ENCODE measurements at places on chromosomes 1 and 21. TPM values are rescaled to one million over a fixed set of nuclear protein-coding genes. Genes with fewer than 3 reads are reported as not detected.

CLCNKB gene
- 1.4 TPM for total RNA-seq

MAEL gene
- not detected for total RNA-seq

DMRTA2 gene
- total RNA-seq = not detected

TIE1 gene
- total RNA-seq = 2.2 TPM

AADACL4 gene
- total RNA-seq = not detected

RXFP4 gene
- not detected for total RNA-seq

SPRR2G gene
- not detected for total RNA-seq

GBP3 gene
- total RNA-seq = not detected

EFHD2 gene
- 25.1 TPM for total RNA-seq

PRAMEF8 gene
- not detected for total RNA-seq

FMOD gene
- 0.32 TPM for total RNA-seq

F13B gene
- not detected for total RNA-seq

LAX1 gene
- total RNA-seq = 0.11 TPM

PDZK1IP1 gene
- total RNA-seq = not detected

TSPAN1 gene
- not detected for total RNA-seq

TMPRSS15 gene
- not detected for total RNA-seq

MASP2 gene
- 0.90 TPM for total RNA-seq

NCDN gene
- 36.5 TPM for total RNA-seq

DNA sequence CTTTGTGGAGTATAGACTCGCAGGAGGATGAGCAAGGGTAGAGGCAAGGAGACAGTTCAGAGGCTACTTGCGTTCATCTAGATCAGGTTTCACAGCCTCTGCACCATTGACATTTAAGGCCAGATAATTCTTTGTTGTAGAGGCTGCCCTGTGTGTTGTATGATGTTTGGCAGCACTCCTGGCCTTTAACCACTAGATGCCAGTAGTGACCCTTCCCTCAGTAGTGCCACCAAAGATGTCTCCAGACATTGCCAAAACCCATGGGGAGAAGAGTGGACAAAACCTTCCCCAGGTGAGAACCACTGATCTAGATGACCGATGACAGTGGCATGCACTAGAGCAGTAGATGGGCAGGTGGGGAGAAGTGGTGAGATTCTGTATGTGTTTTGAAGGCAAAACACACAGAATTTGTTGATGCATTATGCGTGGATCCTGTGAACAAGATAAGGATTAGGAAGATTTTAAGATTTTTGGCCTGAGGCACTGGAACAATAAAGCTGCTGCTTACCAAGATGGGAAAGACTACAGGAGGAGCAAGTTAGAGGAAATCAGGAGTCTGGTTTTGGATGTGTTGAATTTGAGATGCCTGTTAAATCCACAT lies 9.9 kb upstream of the COG2 start:
- no peak for DNase-seq

- DNase-seq = no peak
Measured at GRCh38 chr21:43717967-43718871, 710 bp upstream of the PDXK start.

DNA sequence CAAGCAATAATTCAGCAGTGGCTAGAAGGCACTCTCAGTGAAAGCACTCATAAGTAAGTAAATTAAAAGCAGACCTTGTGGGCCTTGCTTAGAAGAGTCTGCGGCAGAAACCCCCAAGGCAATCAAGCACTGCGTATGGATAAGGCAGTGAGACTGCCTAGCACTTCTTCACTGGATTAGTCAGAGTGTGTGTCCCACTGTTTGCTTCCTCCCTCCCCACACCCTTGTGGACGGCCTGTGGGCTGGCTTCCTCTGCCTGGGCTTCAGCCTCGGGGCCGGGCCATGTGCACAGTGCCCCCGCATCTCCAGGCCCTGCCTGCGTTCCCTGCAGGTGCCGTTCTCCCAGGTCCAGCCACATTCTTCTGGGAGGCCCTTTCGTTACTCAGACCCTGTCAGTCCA lies 23.8 kb downstream of the AGT start:
- no peak for DNase-seq

GRCh38 chr1:153663211-153663610 lies 4.7 kb downstream of the SNAPIN start:
- no peak for DNase-seq

GRCh38 chr1:155969377-155969791 lies 9.0 kb downstream of the ARHGEF2 start:
- no peak for DNase-seq

DNA sequence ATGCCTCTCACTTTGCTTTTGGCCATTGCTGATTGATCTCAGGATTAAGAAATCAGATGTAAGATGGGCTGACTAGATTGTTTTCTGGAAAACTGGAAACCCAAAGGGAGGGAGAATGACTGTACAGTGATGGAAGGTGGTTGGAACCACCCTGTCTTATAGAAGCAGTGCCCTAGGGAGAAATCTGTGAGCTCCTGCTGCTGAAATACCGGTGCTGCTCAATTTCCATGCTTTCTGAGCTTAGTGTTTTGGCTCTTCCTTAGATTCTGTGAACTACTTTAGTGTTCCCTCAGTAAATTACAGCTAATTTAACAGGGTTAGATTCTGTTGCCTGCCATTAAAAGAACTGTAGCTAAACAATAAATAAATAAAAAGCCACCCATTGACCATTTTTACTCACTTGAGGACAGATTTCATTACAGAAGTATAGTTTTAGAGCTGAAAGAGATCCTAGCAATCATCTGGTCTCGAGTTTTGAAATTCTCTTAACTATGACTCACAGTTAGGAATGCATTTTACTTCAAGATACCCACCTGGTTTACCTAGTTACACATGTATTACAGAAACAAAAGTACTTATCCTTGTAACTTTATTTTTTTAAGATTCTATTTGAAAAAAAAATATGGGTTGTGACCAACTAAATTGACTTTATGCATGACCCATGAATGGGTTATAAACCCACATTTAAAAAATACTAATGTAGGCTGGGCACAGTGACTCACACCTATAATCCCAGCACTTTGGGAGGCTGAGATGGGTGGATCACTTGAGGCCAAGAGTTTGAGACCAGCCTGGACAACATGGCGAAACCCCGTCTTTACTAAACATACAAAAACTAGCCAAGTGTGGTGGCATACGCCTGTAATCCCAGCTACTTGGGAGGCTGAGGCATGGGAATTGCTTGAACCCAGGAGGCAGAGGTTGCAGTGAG lies 33.2 kb downstream of the CAMSAP2 start:
- no peak for DNase-seq

- no peak for DNase-seq
Measured at GRCh38 chr1:237795558-237795957, 95.2 kb downstream of the ZP4 start.

DNA sequence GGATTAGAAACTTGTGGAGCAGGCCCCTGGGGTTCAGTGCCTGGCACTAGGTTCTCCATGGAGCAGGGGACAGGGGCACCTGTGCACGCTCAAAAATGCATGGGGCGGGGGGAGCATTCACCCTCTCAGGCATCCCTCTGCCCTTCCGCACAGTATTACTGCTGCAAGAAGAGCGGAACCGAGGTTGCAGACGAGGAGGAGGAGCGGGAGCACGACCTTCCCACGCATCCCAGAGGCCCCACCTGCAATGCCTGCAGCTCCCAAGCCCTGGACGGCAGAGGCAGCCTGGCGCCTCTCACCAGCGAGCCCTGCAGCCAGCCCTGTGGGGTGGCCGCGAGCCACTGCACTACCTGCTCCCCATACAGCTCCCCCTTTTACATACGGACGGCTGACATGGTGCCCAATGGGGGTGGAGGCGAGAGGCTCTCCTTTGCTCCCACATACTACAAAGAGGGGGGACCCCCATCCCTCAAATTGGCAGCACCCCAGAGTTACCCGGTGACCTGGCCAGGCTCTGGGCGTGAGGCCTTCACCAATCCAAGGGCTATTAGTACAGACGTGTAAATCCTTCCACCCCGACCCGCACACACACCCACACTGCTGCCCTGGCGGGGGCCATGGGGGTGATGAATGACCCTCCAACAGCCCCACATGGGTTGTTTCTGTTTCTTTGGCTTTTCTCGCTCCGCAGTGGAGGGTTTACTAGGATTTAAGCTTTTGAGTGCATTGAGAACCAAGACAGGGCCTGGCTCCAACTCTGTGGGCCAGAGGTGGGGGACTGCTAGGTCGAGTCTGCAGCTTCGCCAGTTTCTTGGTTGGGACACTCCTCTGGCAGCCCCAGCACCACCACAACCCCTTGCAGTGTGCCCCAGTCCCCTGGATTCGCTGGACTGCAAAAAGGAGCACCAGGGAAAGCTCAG lies 63.7 kb downstream of the TOR1AIP2 start:
- no peak for DNase-seq

GRCh38 chr1:8027748-8028570 lies 1.9 kb upstream of the ERRFI1 start:
- no peak for DNase-seq

GRCh38 chr21:33684923-33685560 lies 42.7 kb downstream of the ITSN1 start:
- no peak for DNase-seq

DNA sequence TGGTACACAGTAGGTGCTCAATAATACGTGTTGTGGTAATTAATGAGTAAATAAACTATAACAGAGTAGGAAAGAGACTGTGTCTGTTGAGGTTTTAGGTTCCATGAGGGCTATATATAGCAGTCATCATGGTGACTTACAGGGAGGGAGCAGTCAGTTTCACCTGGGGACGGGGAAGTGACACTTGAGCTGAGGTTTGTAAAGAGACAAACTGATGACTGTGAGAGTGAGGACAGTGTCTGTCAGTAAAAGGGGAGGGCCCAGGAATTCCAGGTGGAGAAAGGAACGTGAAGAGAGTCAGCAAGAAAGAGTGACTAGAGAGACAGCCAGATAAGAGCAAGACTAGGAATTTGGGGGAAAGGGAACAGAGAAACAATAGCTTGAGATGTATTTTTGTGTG lies 30.2 kb downstream of the ABCA4 start:
- no peak for DNase-seq

GRCh38 chr1:96587222-96587621 lies 134.4 kb upstream of the PTBP2 start:
- DNase-seq = no peak

- DNase-seq = no peak
Measured at GRCh38 chr1:153397924-153398651, 7.2 kb upstream of the S100A8 start.

GRCh38 chr1:83976920-83977319 lies 22.0 kb downstream of the TTLL7 start:
- no peak for DNase-seq

- DNase-seq = peak; percentile 22
Measured at GRCh38 chr21:45562402-45562801, 20.2 kb upstream of the SLC19A1 start.

DNA sequence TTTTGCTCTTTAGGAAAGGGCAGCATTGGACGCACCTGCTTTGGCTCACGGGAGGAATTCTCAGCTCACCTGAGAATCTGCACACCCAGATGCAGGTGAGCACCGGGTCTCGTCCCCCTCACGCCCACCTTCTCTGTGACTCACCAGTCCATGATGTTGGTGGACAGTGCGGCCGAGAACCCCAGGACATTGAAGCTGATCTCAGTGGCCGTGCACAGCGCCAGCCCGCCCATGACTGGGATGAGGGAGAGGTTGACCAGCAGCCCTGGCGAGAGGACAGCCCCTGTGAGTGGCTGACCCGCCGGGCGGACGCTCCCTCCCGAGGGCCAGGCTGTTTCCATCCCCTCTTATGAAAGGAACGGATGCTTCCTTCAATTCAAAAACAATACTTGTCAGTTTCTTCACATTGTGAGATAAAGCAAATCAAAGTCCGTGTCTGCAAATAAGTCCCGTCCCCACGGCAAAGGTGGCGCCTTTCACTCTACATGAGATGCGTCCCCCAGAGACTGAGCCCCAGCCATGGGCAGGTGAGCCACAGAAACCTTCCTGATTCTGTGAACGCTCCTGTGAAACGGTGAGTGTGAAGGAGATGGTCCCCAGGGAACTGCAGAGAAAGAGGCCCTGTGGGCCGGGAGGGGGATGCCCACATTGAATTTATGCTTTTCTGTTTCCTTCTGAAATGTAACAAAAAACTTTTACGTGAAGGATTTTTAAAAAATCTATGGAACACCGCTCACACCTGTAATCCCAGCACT lies 12.7 kb upstream of the CDK11B start:
- no peak for DNase-seq

- DNase-seq = no peak
Measured at GRCh38 chr1:84497631-84498275, 8.4 kb upstream of the SPATA1 start.

DNA sequence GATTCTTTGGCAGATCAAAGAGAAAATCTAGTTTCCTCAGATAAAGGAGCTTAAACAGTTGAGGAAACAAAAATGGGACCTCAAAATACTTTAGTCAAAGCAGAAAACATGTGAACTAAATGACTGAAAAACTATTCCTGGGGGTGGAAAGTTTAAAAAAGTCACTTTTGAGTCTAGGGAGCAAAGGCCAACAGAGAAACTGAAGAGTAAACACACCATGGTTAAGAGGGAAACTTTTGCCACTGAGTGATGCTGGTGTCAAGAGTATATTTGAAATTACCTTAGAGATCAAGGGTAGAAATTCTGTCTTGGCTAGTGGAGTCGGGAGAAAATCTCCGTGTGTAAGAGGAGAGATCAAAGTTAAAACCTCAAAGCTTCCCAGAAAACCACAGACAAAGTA lies 501.2 kb upstream of the ADGRL4 start:
- DNase-seq = no peak

- no peak for DNase-seq
Measured at GRCh38 chr1:169604781-169605560, 18.7 kb upstream of the F5 start.

DNA sequence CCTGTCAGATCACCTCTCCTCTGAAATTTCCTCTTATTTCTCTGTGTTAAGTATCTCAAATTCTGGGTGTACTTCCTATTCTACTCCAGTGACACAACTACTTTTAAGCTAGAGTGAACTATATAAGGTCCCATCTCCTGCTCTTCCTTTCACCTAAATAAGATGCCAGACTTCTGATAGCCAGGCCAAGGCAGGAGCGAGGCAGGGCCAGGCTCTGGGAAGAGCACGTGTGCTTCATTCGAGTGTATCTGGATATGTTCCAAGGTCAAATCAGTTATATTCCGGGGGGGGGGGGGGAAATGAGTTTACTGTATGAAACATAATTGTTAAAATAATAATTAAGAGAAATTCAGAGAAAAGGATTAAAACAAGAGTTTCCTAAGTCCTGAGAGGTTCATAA lies 60.1 kb downstream of the LRRC71 start:
- DNase-seq = no peak

GRCh38 chr1:115274467-115274866 lies 63.6 kb downstream of the NGF start:
- no peak for DNase-seq

- DNase-seq = no peak
Measured at GRCh38 chr21:35016517-35017188, 32.4 kb downstream of the RUNX1 start.

- no peak for DNase-seq
Measured at GRCh38 chr1:225866061-225866837, 15.9 kb downstream of the TMEM63A start.

GRCh38 chr1:9823693-9823942 lies 147 bp downstream of the CLSTN1 start:
- no peak for DNase-seq
